ENCODE measurements at places on chromosomes 12 and 14. TPM values are rescaled to one million over a fixed set of nuclear protein-coding genes. Genes with fewer than 3 reads are reported as not detected.

DNA sequence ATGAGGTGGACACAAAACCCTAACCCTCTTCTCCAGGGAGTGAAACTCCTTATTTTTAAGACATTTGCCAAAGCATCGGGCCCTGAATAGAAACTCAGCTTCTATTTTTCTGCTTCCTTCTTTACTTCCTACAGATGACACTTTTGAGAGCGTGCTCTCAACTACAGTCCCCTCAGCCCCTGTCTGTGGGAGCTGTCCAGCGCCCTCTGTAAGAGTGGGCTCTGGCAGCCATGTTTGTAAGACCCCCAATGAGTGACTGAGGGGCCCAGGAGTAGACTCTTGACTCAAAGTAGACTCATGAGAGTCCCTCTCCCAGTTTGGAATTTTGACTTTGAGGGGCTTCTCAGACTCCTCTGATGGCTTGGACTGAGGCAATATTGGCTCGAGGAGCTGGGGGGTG is 25.5 kb upstream of the BATF start:
- no peak overlapping the region for H3K4me3 ChIP-seq
- H3K36me3 ChIP-seq, result no peaks in the 10 kb centered on the region
- no peaks in the 10 kb centered on the region for H3K27me3 ChIP-seq
- H3K27ac ChIP-seq, result no peak overlapping the region

The SLC7A8 gene
- total RNA-seq, result 19.7 TPM

The CLBA1 gene
- total RNA-seq, result 5.1 TPM

The BICDL1 gene
- total RNA-seq, result 0.55 TPM

GRCh38 chr12:11981121-11981733 is 89.5 kb upstream of the BCL2L14 start:
- no peaks in the 10 kb centered on the region for H3K27me3 ChIP-seq
- no peak for DNase-seq
- H3K36me3 ChIP-seq, result no peaks in the 10 kb centered on the region
- H3K27ac ChIP-seq, result no peak overlapping the region
- no peak overlapping the region for H3K4me3 ChIP-seq
- no peaks in the 10 kb centered on the region for H3K4me1 ChIP-seq

The FAM186B gene
- total RNA-seq, result 0.16 TPM

DNA sequence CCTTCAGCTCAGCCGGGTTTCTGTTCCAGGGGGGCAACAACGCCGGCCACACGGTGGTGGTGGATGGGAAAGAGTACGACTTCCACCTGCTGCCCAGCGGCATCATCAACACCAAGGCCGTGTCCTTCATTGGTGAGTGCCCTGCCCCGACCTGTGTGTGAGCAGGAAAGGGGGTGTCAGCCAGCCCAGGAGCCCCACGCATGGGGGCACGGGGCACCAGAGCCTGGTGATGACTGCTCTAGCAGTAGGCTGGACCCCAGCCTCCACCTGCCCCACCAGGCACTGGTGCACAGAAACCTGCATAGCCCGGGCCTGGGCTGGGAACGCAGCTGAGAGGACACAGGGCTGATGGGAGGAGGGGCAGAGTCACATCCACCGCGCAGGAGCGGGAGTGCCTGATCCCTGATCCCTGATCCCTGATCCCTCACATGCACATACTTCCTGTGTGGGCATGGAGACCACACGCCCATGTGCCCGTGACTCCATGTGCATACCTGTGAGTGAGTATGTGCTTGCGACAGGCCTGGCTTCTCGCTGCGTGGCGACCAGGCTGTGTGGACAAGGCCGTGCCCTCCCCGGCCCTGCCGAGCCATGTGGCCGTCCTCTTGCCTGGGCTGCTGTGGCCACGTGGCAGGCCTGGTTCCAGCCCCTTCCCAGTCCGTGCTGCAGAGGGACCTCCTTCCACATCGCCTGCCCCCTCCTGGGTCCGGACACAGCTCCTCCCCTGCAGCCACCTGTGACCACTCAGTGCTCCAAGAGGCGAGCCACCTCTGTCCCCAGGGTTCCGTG is 11.2 kb downstream of the ADSS1 start:
- no peaks in the 10 kb centered on the region for H3K27me3 ChIP-seq
- peak overlapping the region; percentile 71 for H3K27ac ChIP-seq
- H3K36me3 ChIP-seq, result no peaks in the 10 kb centered on the region

The RAPGEF3 gene
- 14.6 TPM for total RNA-seq

DNA sequence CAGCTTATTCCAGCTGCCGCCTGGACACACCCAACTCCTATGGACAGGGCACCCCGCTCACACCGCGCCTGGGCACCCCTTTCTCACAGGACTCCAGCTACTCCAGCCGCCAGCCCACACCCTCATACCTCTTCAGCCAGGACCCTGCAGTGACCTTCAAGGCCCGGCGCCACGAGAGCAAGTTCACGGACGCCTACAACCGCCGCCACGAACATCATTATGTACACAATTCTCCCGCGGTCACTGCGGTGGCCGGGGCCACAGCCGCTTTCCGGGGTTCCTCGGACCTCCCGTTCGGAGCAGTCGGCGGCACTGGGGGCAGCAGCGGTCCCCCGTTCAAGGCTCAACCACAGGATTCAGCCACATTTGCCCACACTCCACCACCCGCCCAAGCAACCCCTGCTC is 5.9 kb downstream of the SETD1B start:
- H3K36me3 ChIP-seq, result peaks cover 25% of the 10 kb centered on the region
- H3K4me3 ChIP-seq, result no peak overlapping the region
- no peak for DNase-seq
- peaks cover 61% of the 10 kb centered on the region for H3K4me1 ChIP-seq
- H3K27ac ChIP-seq, result peak overlapping the region; percentile 83
- no peaks in the 10 kb centered on the region for H3K27me3 ChIP-seq

GRCh38 chr14:100267990-100268389 is 29.0 kb downstream of the YY1 start:
- H3K27ac ChIP-seq, result no peak overlapping the region
- H3K36me3 ChIP-seq, result no peaks in the 10 kb centered on the region
- no peaks in the 10 kb centered on the region for H3K27me3 ChIP-seq
- H3K4me3 ChIP-seq, result no peak overlapping the region
- peaks cover 37% of the 10 kb centered on the region for H3K4me1 ChIP-seq
- DNase-seq, result no peak

The FSCB gene
- not detected for total RNA-seq

GRCh38 chr14:36028218-36028617 is 148.3 kb downstream of the PTCSC3 start:
- no peaks in the 10 kb centered on the region for H3K27me3 ChIP-seq
- H3K27ac ChIP-seq, result no peak overlapping the region
- no peak overlapping the region for H3K4me3 ChIP-seq
- H3K36me3 ChIP-seq, result no peaks in the 10 kb centered on the region

The RPGRIP1 gene
- not detected for total RNA-seq

GRCh38 chr12:13165617-13166041 is 30.9 kb upstream of the EMP1 start:
- H3K27me3 ChIP-seq, result no peaks in the 10 kb centered on the region
- peak; percentile 81 for DNase-seq
- no peak overlapping the region for H3K27ac ChIP-seq
- no peaks in the 10 kb centered on the region for H3K4me1 ChIP-seq

The NKX2-1 gene
- total RNA-seq, result not detected

GRCh38 chr12:94710933-94711332 is 60.6 kb upstream of the TMCC3 start:
- no peaks in the 10 kb centered on the region for H3K36me3 ChIP-seq
- peaks cover 19% of the 10 kb centered on the region for H3K4me1 ChIP-seq
- DNase-seq, result no peak
- no peaks in the 10 kb centered on the region for H3K27me3 ChIP-seq
- no peak overlapping the region for H3K27ac ChIP-seq

DNA sequence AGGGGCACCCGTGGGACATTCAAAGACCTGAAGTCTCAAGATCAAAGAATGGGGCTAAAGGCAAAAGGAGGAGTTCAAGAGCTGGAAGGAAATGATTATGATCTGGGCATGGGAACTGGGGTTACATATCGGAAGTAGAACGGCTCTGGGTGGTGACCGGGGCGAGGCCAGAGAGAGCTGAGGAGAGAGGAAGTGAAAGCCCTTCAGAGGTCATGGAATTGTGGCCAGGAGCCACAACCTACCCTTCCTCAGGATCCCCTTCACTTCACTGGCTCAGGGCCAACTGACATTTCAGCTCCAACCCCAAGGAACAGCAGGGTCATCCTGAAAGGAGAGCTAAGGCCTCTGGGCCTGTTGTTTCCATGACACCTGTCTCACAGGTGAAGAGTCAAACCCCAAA is 57.8 kb downstream of the GALNT16 start:
- H3K27ac ChIP-seq, result peak overlapping the region; percentile 39
- H3K27me3 ChIP-seq, result no peaks in the 10 kb centered on the region
- peaks cover 14% of the 10 kb centered on the region for H3K4me1 ChIP-seq
- no peak for DNase-seq
- H3K4me3 ChIP-seq, result no peak overlapping the region

The SIX1 gene
- total RNA-seq, result not detected

- no peak overlapping the region for H3K4me3 ChIP-seq
- peak overlapping the region; percentile 37 for H3K27ac ChIP-seq
- H3K4me1 ChIP-seq, result no peaks in the 10 kb centered on the region
- no peaks in the 10 kb centered on the region for H3K36me3 ChIP-seq
- DNase-seq, result no peak
- no peaks in the 10 kb centered on the region for H3K27me3 ChIP-seq
Measured at GRCh38 chr12:110780448-110780847, 37.8 kb upstream of the PPP1CC start.

The LMO3 gene
- total RNA-seq, result 228 TPM

GRCh38 chr14:24692382-24693352 is 58.7 kb upstream of the GZMB start:
- DNase-seq, result no peak
- H3K4me3 ChIP-seq, result no peak overlapping the region
- no peak overlapping the region for H3K27ac ChIP-seq
- no peaks in the 10 kb centered on the region for H3K36me3 ChIP-seq

The HCAR2 gene
- not detected for total RNA-seq

DNA sequence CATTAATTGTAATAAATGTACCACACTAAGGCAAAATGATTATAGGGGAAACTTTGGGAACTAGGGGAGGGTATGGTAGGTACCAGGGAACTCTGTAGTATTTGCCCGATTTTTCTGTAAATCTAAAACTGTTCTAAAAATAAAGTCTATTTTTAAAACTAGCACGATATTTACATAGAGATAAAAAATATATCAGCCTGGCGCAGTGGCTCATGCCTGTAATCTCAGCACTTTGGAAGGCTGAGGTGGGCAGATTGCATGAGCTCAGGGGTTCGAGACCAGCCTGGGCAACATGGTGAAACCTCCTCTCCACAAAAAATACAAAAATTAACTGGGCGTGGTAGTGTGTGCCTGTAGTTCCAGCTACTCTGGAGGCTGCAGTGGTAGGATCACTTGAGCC is 32.4 kb downstream of the TMEM116 start:
- DNase-seq, result no peak
- H3K27ac ChIP-seq, result no peak overlapping the region
- H3K4me3 ChIP-seq, result no peak overlapping the region
- no peaks in the 10 kb centered on the region for H3K27me3 ChIP-seq
- no peaks in the 10 kb centered on the region for H3K36me3 ChIP-seq

DNA sequence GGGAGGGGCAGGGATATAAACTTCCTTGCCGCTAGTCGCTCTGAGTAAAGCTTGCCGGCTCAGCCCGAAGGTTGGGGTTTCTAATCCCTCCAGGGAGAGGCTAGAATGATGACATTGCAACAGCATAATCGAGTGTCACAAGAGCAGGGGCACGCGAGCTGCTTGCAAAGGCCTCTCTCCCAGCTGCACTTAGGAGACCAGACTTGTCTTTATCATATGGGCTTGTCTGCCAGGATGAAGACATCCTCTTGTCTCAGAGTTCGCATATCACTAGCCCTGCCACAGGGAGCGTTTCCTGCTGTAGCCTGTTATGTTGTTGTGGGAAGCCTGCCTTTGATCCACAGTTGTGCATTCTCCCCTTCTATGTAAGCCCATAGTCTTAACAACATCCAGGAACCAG is 180.0 kb downstream of the ESR2 start:
- no peak overlapping the region for H3K4me3 ChIP-seq
- no peak overlapping the region for H3K27ac ChIP-seq
- DNase-seq, result no peak
- H3K4me1 ChIP-seq, result no peaks in the 10 kb centered on the region
- no peaks in the 10 kb centered on the region for H3K36me3 ChIP-seq
- no peaks in the 10 kb centered on the region for H3K27me3 ChIP-seq

The CMKLR1 gene
- total RNA-seq, result 14.8 TPM

DNA sequence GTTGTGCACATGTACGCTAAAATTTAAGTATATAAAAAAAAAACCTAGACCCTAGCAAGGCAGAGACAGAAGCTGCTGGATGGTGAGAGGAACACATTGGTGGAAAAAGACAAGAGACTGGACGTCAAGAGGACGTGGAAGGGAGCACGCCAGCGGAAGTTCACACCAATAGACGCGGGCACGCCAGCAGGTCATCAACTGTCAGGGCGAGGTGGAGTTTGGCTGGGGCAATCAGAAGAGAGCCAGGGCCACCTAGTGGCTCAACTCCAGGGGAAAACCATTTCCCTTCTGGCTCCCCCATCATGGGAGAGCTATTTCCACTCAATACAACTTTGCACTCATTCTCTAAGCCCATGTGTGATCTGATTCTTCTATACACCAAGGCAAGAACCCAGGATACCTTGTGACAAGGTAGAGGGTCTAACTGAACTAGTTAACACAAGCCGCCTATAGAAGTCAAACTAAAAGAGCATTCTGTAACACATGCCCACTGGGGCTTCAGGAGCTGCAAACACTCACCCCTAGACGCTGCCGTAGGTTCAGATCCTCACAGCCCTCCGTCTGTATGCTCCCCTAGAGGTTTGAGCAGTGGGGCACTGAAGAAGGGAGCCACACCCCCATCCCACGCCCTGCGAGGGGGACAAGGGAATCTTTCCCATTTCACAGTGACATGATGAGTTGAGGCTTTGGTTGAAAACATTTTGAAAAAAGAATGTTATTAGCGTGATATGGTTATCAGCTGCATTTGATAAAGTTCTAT is 702.7 kb downstream of the TMTC2 start:
- H3K36me3 ChIP-seq, result no peaks in the 10 kb centered on the region
- no peak for DNase-seq
- H3K27me3 ChIP-seq, result no peaks in the 10 kb centered on the region
- no peak overlapping the region for H3K27ac ChIP-seq

The EPYC gene
- total RNA-seq, result not detected

DNA sequence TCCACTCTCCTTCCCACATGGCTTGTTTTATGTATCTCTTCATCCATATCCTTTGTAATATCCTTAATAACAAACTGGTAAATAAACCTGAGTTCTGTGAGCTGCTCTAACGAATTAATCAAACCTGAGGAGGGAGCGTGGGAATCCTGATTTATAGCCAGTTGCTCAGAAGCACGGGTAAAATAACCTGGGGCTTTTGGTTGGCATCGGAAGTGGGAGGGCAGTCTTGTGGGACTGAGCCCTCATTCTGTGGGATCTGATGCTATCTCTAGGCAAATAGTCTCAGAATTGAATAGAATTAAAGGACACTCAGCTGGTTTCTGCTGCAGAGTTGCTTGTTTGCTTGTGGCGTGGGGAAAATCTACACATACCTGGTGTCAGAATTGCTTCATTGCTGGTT is 17.5 kb upstream of the LDHB start:
- no peaks in the 10 kb centered on the region for H3K36me3 ChIP-seq
- no peak overlapping the region for H3K4me3 ChIP-seq
- no peak for DNase-seq

Data from sigmoid colon (tissue), 7 donors.